ENCODE measurements at places on chromosomes 1 and 21. TPM values are rescaled to one million over a fixed set of nuclear protein-coding genes. Genes with fewer than 3 reads are reported as not detected.

NDUFV3 gene
- total RNA-seq = 29.7 TPM

- DNase-seq = no peak
Observed at GRCh38 chr1:219651993-219652392, 39.1 kb upstream of the ZC3H11B start.

GRCh38 chr1:235090406-235091069 is 38.1 kb downstream of the TOMM20 start:
- no peak for DNase-seq

SPRR2A gene
- total RNA-seq = not detected

DIP2A gene
- total RNA-seq = 61.9 TPM

DNA sequence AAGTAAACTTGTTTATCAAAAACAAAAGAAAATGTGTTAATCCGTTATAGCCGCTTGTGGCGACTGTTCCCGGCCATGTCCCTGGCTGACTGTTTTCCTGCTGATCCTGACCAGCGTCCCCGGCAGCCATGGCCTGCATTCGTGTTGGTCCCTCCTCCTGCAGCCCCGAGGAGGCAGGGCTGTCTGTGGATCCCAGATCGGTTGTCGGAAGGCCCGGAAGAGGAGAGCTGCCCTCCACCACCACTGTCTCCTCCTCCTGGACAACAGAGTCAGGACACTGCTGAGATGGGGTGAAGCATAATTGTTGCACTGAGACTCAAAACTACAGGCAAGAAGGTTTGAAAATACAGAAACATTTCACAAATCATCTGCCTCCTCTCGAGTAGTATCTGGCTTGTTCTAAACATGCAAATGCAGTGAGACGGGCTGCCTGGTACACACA is 3.6 kb upstream of the MXRA8 start:
- no peak for DNase-seq

GRCh38 chr1:154423304-154423987 is 18.3 kb downstream of the IL6R start:
- no peak for DNase-seq

SPRR1A gene
- total RNA-seq = not detected

- no peak for DNase-seq
Observed at GRCh38 chr1:69258842-69259241, 308.9 kb upstream of the LRRC7 start.

RGS8 gene
- total RNA-seq = not detected

S100A5 gene
- not detected for total RNA-seq

GRCh38 chr1:76129731-76130130 is 55.2 kb downstream of the ST6GALNAC3 start:
- no peak for DNase-seq

DNA sequence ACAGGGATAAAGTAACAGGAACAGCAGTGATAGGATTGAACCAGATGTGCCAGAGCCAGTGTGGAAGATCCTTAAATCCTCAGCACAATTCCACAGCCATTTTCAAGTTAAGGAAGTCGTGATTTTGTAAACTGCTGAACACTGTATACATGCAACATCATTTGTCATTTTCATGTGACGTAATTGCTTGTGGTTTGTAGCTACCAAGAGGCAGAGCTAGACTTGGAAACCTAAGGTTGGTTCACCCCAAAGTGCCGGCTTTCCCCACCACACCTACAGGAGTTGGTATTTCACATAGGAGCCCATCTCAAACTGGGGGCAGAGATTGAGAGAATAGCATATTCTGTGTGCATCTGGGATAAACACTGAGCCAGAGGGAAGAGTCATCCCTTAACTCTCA is 113.9 kb downstream of the CAPN8 start:
- no peak for DNase-seq

DNA sequence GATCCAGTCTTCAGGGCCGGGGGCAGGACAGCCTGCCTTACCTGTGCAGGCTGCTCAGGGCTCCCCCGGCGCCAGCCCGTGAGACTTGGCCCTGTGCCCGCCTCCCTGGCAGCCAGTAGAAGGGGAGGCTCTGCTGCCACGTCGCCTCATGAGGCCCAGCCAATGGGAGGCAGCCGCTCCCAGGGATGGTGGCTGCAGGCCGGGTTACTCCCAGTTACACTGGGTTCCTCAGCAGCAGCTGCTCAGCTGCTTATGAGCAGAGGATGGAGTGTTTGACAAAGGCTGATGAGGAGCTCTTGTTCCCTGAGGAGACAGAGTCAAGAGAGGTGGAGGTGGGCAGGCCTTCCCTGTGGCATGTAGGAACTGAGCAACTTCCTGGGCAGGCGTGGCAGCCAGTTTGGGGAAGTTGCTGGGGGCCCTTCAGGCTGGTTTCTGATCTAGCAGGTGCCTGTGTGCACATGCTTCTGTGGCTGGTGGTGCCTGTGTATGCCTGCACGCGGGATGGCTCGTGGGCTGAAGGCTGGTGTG is 5.5 kb downstream of the MFSD2A start:
- DNase-seq = peak; percentile 88

- DNase-seq = no peak
Observed at GRCh38 chr1:54124472-54124871, 28.3 kb downstream of the CDCP2 start.

GRCh38 chr1:12552111-12552888 is 65.7 kb downstream of the DHRS3 start:
- no peak for DNase-seq

CEPT1 gene
- total RNA-seq = 86.5 TPM

DNA sequence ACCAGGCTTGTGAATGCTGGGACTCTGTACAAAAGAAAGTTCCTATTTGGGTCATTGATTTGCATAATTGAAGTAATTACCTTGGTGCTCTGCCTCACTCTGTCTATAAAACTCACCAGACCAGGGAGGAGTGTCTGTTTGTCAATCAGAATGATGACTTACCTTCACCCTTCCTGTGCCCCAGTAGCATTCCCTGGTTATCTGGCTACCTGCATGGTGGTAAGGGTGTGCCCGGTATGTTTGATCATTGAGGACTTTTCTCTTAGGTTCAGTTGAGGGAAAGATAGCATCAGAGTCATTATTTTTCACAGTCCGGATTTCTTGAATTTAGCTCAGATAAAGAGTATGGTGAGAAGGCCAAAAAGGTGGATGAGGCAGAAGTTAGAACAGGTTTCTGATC is 190.0 kb downstream of the BRINP2 start:
- DNase-seq = no peak

MARK1 gene
- total RNA-seq = 3.9 TPM

CNST gene
- 54.6 TPM for total RNA-seq

Measured in B cell (primary cell).